ENCODE measurements at places on chromosomes 2 and 18.

GRCh38 chr2:45857867-45858520 lies 206.5 kb downstream of the PRKCE start:
- no peak for DNase-seq

- DNase-seq, result no peak
Observed at GRCh38 chr2:127968610-127969339, 59.1 kb downstream of the SAP130 start.

DNA sequence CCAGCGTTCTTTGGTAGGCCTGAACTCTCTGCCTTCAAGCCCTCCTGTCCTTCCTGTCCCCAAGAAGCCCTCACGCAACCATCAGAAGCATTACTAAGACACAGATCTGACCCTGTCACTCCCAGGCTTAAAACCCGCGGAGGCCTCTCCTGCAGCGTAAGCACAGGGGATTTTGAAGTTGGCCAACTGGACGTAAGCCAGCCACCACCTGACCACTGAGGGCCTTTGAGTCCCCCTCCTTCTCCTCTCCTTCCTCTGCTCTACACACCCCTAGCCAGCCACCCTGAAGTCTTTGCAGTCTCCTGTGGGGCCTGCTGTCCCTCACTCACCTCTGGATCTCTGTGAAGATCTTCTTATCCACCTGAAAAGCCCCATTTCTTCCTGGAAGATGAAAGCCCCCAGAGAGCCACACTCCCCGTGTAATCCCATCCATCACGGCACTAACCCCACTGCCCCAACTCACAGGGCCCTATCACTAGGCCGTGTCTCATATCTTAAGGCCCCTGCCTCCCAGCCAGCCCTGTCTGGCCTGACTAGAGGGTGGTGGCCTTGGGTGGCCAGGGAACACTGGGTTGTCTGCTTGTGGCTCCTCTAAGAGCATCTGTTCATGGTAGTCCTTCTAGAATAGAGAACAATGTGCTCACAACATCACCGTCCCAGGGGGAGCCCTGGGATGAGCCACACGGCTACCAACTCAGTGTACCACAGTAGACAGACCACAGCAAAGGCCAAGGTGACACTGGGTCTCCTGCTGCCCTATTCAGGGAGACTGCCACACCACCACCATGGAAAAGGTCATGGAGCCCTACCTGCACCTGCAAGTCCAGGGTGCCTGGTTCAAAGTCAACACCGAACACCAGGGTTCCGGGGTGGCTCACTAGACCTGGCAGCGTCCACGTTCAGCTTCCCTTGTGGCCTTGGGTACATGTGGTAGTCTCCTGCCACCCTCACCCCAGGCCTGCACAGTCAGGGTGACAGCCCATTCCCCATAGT lies 191.6 kb downstream of the ZBTB7C start:
- DNase-seq, result no peak

- DNase-seq, result no peak
Observed at GRCh38 chr2:56133931-56134629, 49.7 kb upstream of the CCDC85A start.

- DNase-seq, result no peak
Observed at GRCh38 chr2:234952270-234953115, 676 bp downstream of the SH3BP4 start.

DNA sequence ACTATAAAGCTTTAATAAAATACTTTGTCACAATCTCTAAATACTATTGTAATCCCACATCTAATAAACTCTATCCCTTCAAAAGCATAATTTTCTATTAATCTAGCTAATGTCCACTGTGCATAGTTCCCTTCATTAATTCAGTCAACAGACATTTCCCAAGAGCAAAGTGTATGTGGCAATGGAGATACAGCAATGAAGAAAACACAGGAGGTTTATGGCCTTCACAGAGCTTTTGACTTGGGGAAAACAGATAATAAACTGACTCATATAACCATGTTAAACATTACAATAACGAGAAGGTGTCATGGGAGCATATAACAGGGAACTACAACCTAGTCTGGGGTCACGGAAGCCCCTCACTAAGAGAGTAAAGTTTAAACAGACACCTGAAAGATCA lies 86.3 kb downstream of the SPIRE1 start:
- DNase-seq, result no peak

- DNase-seq, result no peak
Observed at GRCh38 chr2:70005216-70005615, 43.8 kb upstream of the ASPRV1 start.

DNA sequence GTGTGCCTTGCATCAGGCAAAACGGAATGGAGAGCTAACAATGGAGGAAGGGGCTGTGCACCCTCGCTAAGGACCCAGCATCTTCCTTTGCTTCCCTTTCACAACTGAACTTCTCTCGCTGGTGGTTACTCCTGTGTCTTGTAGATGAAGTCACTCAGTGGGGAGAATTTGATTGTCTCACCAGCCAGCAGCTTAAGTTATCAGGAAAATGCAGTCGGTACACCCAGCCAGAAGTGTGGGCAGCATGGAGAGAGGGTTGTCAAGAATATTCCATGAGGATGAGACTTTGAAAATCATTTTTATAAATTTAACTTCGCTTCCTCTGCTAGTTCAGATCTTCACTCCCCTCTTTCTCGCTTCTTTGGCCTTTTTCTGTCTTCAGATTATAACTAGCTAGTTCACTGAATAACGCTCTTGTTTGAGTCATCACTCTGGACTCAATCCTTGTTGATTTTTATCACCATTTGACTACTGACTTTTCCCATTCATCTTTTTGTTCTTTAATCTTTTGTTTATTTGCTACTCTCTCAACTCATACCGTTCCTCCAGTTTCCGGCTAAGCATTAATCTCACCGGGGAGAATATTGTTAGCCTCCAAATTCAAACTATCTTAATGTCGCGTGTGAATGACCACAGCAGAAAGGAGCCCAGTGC lies 221.7 kb downstream of the CD226 start:
- DNase-seq, result no peak

- peak; percentile 43 for DNase-seq
Observed at GRCh38 chr2:190637281-190637734, 11.6 kb upstream of the NAB1 start.

GRCh38 chr18:61583548-61583947 lies 250.3 kb downstream of the CDH20 start:
- DNase-seq, result no peak

DNA sequence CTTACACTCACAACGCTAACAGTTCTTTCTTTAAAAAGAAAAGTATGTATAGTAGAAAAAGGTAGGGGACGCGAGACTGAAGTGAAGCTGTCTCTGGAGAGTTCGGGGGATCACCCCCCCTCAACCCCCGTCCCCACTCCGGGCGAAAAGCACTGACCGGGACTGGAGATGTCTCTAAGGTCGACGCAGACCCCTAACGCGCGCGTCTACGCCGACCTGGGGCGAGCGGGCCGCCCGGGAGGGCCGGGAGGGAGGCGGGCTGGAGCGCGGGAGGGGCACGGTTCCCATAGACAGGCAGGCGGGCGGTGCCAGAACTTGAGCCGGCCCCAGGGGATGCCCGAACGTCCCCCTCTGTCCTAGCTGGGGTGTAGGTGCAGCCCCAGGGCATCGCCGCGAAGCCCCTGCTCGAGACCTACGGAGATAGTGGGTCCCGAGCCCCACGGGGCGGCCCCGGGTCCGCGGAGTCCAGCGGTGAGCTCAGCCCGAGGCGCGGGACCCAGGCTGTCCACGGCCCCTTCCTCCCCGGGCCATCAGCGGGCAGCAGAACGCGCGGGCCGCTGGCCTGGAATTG lies 82.2 kb downstream of the CHRNA1 start:
- DNase-seq, result no peak

DNA sequence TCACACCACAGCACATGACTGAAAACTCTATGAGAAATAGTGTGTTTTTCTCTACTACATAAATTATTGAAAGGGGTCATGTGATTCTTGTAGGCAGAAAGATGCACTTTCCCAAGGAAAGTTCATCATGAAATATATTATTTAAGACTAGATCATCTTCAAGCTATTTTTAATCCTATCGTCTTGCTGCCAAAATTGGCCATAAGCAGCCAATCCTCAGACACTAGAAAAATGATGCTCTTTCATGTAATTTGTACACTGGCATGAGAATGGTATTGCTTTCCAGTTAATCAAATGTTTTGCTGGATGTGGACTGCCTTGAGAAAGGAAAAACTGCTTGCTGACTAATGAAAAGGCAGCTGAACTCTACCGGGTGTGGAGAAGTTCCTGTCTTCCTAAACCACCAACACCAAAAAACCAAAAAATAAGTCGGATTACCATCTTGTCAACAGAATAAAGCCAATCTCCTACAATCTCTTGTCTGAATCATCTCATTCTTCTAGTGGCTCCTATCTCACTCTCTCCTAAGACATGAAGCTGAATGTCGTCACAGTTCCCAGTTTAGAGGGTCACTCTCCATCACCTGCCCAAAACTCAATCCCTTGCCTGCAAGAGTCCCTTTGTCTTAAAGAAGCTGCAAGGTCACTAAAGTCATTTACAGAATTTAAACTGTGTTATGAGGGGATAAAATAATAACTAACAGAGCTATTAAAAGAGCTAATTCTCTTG lies 5.3 kb downstream of the BCL2 start:
- DNase-seq, result no peak

DNA sequence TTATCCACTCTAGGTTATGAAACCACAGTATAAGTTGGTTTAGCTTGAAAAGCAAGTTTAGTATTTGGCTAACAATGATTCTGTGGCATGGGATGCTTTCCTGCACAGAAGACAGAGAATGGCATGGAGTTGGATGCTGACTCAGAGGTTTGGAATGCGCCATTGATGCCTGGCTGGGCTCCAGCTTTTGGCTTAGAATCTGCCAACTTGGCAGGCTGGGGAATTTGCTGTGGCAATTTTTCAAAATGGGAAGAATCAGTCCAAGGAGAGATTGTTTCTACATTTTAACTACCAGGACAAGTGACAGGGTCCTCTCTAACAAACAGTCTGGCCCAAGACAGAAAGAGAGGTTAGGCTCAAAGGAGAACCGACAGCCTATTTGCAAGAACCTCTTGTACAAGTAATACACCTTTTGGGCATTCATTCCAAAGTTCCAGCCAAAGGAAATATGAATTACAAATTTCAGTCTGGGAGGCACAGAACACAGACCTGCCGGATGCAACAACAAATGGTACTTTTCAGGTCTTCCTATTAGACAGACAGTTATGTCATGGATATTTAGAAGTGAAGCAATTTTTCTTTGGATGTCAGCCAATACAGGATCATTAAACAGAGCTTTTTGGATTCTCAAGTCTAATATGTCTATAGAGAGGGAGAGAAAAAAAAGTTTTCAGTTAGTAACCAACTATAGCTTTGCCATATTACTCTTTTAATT lies 1027.7 kb downstream of the TMEM182 start:
- no peak for DNase-seq

GRCh38 chr18:49639643-49640391 lies 78.0 kb downstream of the LIPG start:
- no peak for DNase-seq

- DNase-seq, result no peak
Observed at GRCh38 chr2:65430603-65431420, 1.6 kb downstream of the SPRED2 start.

GRCh38 chr2:229566370-229566769 lies 148.0 kb downstream of the DNER start:
- DNase-seq, result no peak

GRCh38 chr18:47417807-47418206 lies 166.3 kb upstream of the SKOR2 start:
- no peak for DNase-seq

DNA sequence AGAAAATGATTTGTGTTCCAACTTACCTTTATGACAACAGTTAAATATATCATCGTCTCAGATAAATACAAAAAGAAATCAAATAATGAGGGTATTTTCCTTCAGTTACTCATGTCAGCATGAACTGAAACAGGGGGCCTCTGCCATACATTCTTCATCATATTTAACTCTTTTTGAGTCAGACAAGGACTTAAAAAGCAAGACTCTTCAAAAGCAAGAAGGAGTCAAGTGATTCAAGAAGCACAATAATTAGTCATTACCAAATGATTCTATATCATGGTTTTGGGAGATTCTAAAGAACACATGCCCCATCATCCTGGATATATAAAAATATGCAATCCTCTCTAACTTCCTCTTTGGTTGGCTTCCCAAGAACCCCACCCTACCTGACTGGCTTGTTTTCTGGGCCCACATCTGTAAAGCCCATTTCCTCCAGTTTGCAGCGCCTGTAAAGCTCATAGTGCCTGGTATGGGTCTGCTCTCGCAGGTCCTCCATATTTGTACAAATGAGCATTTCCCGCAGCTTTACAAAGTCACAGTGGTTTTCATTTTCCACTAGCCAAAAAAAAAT lies 49.7 kb downstream of the SEPTIN10 start:
- DNase-seq, result no peak

GRCh38 chr2:26530696-26531095 lies 52.8 kb upstream of the OTOF start:
- DNase-seq, result no peak

- no peak for DNase-seq
Observed at GRCh38 chr2:238651306-238652052, 196.4 kb upstream of the TWIST2 start.

DNA sequence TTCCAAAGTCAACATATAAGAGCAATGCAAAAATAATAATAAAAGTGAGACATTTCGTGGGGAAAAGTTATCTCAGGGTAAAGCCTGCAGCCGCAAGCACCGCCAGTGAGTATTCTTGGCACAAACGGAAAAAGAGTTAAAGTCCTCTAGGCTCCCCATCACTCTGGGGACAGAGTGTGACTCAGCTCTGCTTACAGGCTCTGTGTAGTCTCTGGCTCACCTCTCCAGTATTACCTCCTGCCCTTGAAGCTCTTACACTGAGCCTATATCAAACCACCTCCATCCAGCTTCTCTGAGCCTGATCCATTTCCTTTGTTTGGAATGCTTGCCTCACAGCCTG lies 55.5 kb downstream of the MTHFD2 start:
- DNase-seq, result no peak

- DNase-seq, result no peak
Observed at GRCh38 chr2:181165199-181165868, 184.9 kb downstream of the UBE2E3 start.

- DNase-seq, result no peak
Observed at GRCh38 chr2:217090024-217090473, 230.2 kb upstream of the TNP1 start.

DNA sequence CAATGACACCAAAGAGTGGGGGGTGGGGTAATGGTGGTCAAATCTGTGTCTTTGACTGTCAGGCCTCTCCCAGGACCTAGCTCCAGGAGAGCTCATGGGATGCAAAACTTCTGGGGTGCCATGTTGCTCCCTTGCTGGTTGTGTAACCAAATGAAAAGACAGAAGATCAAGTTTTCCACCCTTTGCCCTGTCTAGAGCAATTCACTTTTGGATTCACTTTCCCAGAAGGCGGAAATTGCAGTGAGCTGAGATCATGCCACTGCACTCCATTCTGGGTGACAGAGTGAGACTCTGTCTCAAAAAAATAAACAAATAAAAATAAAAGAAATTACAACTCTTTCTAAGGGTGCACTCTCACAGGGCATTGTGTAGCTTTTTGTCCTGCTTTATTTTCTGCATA lies 34.9 kb upstream of the PLA2R1 start:
- DNase-seq, result no peak

DNA sequence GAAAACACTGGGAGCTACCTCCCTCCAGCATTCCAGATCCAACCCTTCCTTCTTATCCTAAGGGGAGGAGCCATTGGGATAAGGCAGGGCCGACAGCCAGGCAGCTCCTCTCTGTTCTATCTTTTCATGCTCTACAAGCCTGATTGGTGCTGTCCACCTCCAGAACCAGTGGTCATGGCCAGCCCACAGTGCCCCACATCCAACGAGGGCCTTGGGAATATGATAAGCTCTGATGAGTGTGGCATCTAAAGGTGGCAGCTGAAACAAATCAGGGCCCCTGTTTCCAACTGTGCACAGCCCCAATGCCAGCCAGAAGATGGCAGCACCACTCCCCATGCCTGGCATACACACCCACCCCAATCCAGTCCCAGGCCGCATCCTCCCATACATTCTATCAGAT lies 329.3 kb downstream of the C1D start:
- DNase-seq, result no peak

- no peak for DNase-seq
Observed at GRCh38 chr2:102028470-102028869, 36.7 kb downstream of the IL1R2 start.
